Esophagus squamous epithelium (tissue), 5 donors: ENCODE measurements at places on chromosomes 5 and 9.

GRCh38 chr5:1929108-1929991, 46.6 kb upstream of the IRX4 start:
- DNase-seq, result no peak

DNA sequence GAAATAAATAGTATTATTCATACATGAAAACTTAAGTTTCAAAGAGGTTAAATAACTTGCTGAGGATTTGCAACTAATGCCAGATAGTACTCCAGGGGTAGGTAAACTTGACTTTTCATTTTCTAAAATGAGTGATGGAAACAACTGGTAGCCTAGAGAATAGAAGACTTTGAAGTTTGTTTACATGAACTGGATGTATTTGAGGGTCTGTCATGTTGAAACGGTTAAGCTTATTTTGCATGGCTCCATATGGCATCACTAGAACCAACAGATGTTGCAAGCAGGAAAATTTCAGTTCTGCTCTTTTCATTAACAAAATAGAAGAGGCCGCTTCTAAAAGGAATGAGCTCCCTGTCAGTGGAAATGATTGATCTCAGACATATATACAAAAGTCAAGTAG, 105.1 kb upstream of the SGCD start:
- no peak for DNase-seq

DNA sequence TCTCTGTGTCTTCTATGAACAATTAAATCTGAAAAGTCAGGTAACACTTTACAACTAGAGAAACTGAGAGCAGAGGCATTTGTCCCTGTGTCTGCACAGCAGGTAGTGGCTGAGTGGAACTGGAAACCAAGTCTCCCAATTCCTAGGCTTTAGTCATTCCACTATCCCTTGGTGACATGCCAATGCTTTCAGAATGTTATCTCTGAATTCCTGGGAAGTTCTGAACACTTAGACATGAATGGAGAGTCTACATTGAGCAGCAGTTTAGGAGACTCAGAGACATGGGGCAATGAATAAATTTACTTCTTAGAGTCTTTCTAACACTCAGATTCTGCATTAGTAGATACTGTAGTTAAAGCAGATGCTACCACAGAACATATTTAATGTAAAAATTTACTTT, 94.8 kb upstream of the APC start:
- DNase-seq, result no peak

- DNase-seq, result no peak
These were observed 1063.2 kb upstream of the ACO1 start for GRCh38 chr9:31321256-31321655.

DNA sequence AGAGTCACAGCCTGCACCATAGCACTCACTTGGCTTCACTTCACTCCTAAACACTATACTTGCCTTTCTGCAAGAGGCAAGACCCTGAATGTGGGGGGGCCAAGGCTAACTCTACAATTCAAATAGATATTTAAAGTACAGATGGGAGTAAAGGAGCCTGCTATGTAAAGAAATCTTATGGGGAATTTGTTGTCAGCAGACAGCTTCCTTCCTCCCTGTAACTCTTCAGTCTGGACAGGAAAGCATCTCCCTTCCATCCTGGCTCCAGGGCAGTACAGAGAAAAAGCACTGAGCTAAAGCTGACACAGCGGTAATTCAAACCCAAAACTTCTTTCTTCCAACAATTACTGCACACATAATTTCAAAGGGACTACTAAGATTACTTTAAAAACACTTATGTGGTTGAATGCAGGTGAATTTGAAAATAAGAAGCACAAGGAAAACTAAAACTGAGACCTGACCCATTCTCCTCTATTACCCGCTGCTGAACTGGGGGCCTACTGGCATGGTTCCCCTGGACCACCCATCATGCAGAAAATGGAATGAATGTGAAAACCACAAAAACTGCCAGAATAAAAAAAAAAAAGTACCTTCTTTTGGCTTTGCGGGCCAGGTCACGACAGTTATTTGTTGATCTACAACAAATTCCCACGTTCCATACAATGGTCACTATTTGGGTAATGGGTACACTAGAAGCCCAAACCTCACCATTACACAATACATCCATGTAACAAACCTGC, 13.4 kb downstream of the VDAC1 start:
- no peak for DNase-seq

- no peak for DNase-seq
These were observed 159.4 kb upstream of the PRR16 start for GRCh38 chr5:120304663-120305062.

GRCh38 chr5:32153723-32154122, 20.4 kb downstream of the GOLPH3 start:
- DNase-seq, result no peak

GRCh38 chr5:121366515-121366914, 485.2 kb upstream of the FTMT start:
- no peak for DNase-seq

- no peak for DNase-seq
These were observed 37.5 kb upstream of the DENND4C start for GRCh38 chr9:19193029-19193324.

DNA sequence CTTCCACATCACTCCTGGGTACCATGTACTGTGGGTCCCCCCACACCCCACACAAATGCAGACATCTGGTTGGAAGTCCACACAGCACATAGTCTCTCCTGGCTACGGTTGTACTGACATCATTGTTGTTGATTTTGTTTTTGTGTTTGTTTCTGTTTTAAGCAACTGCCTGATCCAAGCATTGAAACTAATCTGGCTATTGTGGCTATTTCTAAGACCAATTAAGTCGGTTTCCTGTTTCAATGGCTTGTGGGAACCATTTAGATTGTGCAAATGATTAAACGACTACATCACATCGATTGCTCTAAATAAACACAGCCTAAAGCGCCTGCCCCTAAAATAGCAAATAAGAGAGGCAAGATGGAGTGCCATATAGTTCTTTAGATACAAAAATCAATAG, 226.8 kb upstream of the IRX4 start:
- DNase-seq, result no peak

DNA sequence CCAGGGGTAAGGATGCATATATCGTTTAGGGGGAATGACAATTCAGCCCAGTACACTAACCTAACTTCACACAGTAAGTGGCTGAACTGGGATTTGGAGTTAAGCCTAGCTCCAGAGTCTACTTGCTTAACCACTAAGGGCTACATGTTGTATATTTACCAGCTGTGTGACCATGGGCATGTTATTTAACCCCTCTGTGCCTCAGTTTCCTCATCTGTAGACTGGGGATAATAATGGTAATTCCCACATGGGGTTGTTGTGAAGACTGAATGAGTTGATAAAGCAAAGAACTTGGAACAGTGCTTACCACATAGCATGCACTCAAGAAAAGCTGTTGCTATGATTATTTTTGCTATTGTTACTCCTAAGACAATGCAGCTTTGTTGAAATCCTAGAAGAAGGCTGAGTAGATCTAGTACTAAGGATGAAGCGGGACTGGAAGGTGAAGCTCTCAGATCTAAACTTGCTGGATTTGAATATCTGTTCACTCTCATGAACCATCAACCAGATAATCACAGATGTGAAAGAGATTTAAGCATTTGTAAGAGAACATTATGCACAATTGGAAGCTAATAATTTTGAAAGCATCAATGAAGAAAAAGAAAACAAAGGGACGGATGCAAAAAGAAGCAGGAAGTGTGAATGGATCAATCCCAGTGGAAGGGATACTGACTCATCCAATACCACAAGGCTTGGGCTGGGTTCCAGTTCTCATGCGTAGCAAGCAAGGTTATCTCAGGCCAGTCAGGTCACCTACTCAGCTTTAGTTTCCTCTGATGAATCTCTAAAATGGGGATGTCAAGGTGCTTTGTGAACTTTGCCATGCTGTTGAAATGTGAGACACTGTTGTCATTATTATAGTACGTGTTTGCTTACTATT, 78.5 kb upstream of the TBC1D2 start:
- DNase-seq, result no peak

DNA sequence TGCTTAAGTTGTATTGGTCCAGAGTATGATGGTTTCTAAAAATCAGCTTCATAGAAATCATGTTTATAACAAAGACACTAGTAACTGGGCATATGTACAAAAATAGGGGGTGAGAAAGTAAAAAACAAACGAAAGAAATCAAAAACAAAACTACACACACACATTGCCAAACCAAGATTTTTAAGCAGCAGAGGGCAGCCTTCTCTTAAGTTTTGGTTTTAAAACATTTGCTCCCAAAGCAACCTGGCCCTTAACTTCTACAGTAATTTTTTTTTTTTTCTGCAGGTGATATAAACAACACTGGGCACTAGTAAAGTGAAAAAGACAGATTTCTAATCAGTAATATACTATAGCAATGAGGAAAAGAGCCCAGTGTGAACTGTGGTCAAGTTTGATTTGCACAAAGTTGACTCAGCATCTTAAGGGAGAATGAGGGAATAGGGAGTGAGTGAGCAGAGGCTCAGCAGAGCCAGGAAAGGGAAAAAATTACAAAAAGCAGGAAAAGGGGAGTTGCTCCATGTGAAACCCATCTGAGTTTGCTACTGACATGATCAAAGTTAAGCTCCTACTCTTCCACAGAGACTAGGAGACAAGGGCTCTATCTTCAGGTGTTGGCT, 13.4 kb upstream of the GAPT start:
- DNase-seq, result no peak

DNA sequence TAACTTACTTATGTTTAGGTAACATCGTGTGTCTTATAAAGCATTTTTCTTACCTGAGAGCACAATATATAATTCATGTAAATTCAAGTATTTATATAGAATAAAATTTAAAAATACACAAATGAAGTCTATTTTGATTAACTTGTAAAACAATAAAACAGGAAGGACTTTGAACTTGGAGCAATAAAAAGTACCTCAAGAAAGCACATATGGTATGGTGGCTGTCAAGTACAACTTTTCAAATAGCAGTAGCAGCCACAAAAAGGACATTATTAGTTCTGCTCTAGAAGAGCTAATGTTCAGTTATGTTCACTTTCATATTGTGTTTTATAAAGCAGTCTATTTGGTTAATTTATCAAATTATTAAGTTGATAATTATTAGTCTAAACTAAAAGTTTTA, 31.4 kb downstream of the SLF1 start:
- no peak for DNase-seq

- no peak for DNase-seq
These were observed 204.4 kb upstream of the IER5L start for GRCh38 chr9:129382281-129383018.

DNA sequence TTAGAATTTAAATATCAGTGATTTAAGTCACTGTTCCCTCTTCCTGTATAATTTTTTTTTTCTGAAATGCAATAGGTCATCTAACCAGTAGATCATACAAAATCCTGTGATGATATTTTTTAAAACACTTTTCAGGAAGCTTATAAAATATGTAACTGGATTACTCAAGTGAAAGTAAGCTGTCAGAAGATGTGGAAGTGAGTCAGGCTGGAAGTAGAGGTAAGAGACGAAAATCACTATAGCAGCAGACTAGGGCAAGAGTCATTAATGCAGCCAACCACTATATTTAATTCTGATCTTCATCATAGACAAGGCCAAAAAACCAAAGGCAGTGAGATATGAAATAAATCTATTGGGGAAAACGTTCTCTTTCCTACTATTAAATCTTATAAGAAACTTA, 65.7 kb upstream of the C6 start:
- no peak for DNase-seq

- no peak for DNase-seq
These were observed 157.9 kb upstream of the FBN2 start for GRCh38 chr5:128695791-128696530.

- no peak for DNase-seq
These were observed 1416.0 kb downstream of the EFNA5 start for GRCh38 chr5:106254784-106255183.

DNA sequence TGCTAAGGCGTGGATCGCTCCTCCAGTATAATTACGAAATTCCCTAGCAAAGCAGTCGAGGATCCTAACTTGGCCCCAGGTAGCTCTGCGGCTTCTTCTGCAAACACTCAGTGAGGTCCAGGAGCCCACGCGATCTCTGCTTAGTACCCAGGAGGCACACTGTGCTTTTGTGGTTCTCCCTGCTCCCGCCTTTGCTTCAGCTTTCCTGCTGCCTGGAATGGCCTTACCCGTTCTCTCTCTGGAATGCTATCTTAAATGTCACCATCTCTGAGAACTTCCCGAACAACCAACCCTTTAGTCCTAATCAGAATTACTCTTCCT, 639 bp downstream of the INVS start:
- DNase-seq, result no peak

GRCh38 chr9:126516936-126517832, 96.5 kb upstream of the LMX1B start:
- DNase-seq, result no peak

DNA sequence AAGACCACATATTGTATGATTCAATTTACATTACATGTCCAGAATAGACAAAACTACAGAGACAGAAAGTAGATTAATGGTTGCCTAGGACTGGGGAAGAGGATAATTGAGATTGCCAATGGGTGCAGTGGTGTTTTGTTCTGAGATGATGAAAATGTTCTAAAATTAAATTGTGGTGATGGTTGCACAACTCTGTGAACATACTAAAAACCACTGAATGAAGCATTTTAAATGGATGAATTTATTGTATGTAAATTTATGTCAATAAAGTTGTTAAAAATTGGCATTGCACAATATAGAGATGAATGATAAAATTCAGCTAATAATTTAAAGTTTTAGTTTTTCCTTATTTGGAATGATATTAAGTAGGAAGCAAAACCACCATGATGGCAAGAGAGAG, 109.5 kb upstream of the NR4A3 start:
- DNase-seq, result no peak

DNA sequence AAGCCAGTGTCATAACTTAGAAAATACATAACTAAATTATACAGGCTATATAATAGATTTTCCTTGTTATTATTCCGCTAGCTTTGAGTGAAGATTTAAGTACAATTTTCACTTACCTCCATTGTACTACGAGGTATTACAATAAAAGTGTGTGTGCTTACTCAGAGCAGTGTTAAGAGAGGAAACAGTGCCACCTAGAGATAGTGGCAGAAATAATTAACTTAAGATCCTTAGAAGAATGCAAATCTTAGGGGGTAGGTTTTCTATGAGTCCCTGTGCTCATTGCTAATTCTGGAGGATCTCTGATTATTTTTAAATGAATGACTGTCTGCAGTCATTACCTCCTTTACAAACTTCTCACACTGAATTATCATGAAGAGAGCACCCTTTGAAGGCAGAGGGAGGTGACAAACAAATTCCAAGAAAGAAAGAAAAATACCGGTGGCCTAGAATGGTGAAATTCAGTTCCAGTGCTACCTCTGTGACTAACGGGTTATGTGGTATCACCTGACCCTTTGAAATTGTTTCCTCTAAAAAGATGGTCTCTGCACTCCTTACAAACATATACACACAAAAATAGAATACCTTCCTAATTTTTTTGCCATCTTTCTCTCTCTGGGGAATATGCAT, 379.8 kb downstream of the TRIM36 start:
- no peak for DNase-seq

- DNase-seq, result no peak
These were observed 334.0 kb downstream of the PSAT1 start for GRCh38 chr9:78630966-78631365.
